Liver (tissue), 10 donors: ENCODE measurements at places on chromosomes 12 and 14.

- no peak for DNase-seq
Observed at GRCh38 chr14:33587791-33588190, 363.1 kb downstream of the EGLN3 start.

DNA sequence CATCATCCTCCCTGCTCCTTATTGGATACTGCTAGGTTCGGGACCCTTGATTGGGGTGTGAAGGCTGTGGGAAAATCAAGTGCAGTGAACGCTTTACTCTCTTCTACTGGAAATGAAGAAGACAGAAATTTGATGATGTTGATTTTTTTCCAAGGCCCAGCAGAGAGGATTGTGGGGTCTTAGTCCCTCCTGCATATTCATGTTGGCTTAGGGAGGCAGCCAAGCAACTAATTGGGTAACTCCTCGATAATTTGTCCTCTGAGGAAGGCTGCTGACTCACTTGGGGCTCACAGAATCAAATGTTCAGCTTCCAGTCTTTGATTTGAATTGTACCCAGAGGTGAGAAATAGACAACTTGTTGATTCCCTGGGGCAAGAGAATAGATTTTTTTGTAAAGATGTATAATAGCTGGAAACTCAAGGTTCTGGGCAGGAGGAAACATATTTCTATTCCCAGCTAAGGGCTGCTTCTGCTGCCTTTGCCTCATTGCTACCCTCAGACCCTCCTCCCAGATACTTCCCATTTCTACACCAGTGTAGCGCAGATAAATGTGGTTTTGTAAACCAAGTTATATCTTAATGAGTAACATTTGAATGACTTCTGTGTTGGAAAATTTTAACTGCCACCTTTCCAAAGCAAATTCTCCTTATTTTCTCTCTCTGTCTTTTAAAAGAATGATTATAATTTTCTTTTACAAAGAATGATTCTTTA, 21.7 kb downstream of the NEUROD4 start:
- no peak for DNase-seq

DNA sequence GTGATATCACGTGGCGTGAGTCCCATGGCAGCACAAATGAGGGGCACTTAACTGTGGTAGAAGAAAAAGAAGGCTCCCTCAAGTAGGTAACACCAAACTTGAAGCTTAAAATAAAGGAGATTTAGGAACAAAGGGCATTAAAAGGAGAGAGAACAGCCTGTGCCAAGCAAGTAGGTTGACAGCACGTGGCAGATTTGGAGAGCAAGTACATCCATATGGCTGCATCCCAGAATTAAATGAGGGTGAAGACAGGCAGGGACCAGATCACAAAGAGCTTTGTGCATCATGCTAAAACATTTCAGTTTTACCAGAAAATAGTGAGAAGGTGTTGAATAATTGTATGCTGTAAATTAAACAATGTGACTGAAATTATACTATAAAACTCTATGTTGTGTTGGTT, 32.8 kb downstream of the KCNMB4 start:
- no peak for DNase-seq

DNA sequence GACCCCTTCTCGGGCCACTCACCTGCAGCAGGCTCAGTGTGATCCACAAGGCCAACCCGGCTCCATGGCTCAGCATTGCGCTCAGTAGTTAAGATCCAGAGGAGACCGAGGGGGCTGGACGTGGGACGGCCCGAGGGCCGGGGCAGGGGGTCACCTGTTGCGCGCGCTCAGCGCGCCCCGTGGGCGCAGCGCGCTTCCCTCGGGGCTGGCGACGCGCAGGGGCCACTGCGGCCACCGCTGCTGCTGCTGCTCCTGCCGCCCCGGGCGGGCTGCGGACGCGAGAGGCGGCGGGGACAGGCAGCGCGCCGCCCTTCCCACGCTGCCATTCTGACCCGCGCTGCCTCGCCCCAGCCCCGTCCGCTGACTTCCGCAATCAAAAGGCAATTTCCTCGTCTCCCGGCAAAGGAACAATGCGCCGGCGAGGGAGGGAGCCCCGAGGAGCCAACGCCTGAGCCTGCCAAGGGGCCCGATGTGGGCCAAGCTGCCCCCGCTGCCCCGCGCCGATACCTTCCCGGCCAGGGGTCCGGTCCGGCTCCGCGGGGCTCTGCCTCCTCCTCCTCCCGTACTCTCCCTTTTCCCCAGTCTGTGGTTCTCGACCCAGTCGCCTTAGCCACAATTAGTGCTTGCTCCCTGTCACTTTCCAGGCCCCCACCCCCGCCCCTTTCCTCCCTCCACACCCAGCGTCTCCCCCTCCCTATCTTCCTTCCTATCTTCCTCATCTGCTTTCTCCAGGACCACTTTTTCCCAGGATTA, 27.3 kb downstream of the PTPRB start:
- peak; percentile 34 for DNase-seq

- DNase-seq = no peak
Observed at GRCh38 chr14:106024983-106025604, 498.7 kb downstream of the TMEM121 start.

- DNase-seq = no peak
Observed at GRCh38 chr12:9808504-9808903, 18.8 kb upstream of the KLRF1 start.

GRCh38 chr12:14962797-14963196, 1.4 kb upstream of the ARHGDIB start:
- no peak for DNase-seq

DNA sequence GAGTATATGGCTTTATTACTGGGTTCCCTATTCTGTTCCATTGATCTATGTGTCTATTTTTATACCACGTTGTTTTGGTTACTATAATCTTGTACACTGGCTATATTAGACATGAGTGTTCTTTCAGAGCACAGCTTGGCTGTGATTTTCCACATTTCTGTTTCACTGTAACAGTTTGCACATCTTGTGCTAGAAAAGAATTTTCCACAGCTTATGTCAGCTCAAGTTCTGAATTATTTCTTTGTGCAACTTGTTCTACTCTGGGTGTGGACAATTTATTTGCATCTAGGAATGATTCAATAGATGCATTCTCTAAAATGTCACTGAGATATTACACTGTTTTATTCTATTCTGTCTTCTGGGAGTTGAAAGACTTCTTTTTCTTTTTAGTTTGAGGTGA, 28.4 kb upstream of the OR5AU1 start:
- no peak for DNase-seq

DNA sequence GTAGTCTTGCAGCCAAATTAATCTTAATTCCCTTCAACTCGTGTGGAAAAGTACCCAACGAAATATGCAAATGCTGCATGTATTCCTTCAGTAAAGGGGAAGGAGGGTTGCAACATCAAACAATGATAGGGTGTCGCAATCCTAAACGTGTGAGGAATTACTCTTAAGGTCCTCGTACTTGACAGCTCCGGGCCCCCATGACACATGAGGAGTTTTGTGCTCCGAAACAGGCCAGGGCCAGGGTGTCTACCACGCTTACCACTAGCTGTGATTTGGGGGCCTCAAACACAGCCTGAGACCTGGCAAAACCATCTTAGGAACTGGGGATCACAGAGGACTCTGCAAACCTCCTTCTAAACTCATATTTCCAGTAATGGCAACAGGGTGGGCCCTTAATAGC, 20.4 kb downstream of the FOS start:
- DNase-seq = no peak

DNA sequence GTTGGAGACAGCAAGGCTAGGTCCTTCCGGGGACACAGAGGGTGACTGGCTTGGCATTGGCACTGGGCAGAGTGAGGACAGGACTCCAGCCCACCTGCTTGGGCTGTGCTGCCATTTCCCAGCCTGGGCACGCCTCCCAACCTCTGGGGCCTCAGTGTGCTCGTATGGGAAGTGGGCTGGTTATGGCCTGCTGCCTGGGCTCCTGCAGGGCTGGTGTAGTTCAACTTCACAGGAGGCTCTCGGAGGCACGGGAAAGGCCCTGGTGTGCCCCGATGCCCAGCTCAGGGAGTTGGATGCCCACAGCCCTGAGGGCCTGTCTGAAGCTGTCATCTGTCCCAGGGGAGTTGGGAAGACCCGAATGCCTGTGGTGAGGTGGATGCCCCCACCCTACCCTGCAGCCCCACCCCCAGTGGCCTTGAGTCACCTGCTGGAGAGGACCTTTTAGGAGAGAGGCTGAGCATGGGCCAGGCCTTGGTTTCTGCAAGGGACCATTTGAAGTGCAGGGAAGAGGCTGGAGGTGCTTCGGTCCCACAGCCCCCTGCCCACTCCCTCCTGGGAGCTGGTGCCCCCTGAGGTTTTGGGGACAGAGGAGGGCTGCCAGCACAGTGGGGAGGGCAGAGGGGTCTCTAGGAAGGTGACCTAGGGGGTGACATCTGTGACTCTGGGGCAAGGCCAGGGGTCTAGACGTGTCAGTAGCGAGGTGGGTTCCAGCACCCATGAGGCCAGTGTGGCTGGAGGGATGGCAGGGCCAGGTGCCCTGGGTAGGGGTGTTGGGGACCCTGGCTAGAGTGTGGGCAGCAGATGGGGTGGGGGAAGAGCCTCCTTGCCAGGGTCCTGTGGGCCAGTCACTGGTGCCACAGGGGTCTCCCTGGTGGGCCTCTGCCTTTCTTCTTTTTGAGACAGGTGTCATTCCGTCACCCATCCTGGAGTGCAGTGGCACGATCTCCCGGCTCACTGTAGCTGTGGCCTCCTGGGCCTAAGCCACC, 9.1 kb downstream of the ULK1 start:
- no peak for DNase-seq

GRCh38 chr12:112887550-112887949, 19.2 kb upstream of the OAS1 start:
- no peak for DNase-seq

DNA sequence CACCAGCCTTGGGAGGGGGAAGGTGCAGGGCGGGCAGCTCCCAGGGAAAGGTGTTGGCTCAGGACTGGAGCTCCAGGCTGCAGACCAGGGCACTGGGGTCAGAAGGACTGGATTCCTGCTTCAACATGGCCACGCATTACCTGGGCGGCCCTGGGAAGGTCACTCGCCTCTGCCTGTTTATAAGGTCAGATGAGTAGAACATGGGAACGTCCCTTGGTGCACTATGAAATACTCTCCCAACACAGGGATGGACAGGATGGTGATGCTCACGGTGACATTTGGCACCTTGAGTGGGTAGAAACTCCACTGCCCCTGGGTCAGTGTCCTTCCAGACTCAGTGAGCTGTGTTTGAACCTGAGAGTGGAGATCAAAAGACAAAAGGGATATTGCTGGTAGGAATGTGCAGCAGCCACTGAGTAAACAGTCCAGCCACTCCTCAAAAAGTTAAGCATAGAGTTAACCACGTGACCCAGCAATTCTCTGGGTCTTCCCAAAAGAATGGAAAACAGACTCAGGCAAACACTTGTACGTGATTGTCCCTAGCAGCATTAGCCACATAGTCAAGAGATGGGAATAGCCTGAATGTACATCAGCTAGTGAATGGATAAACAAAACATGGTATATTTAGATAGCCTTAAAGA, 9.1 kb upstream of the BDKRB2 start:
- no peak for DNase-seq

- DNase-seq = no peak
Observed at GRCh38 chr14:79144896-79145295, 974.7 kb downstream of the NRXN3 start.

DNA sequence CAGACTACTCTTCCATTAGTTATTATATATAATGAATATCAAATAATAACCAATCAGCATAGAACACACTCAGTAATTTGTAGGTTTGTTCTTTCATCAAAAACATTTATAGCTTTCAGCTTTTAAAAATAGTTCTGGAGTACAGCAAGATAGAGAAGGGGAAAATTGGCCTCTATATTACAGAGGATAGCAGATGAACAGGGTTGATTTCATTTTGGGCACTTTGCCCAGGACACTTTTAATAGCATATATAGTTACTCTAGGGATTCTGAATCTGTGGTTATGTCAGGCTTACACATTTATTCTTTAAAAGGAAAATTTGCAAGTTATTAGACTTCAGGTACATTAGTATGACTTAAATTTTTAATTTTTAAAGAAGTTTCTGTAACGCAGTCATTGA, 52.6 kb downstream of the IFT81 start:
- no peak for DNase-seq

GRCh38 chr12:2510045-2510444, 284.7 kb upstream of the FKBP4 start:
- no peak for DNase-seq

GRCh38 chr12:129911428-129912049, 7.7 kb upstream of the TMEM132D start:
- DNase-seq = peak; percentile 48

- no peak for DNase-seq
Observed at GRCh38 chr12:69490920-69491643, 20.9 kb downstream of the FRS2 start.

GRCh38 chr12:108313241-108313605, 25.9 kb downstream of the CMKLR1 start:
- DNase-seq = no peak
